ENCODE measurements at places on chromosomes 3 and 15.

DNA sequence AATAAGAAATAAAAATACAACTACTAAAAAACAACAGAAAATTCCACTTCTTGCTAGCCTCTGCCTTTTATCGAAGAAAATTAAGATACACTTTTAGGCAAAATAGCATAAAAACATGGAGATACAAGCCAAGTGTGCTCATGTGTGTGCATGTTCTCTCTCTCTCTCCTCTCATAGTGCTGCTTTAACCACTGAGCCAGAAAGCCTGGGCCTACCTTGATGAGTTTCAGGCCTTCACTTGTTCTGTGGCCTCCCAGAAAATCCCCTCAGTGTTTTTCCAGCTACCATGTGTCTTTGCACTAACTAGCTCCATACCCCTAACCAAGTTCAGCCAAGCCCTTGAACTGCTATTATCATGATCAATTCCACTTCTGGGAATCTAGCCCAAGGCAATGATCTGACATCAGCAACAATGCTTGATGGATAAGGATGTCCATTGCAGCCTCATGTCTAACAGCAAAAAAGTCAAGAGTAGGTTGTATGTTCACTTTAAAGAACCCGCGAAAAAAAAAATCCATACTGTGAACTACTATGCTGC is 18.1 kb downstream of the CYP11A1 start:
- DNase-seq, result no peak

DNA sequence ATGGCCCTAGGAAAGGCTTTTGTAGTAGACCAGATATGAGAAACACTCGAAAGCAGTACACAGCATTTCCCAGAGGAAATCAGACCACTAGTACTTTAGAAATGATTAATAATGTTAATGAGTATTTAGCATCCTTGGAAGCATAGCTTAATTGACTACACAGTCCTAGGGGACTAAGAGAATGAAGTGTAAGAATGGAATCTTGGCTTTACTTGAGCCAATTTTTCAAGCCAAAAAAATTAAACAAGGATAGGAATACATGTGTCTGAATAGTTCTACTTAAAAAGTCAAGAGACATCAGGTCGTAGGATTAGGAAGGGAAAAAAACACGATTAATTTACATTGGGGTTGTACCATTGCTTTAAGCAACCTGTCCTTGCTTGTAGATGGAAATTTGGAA is 38.2 kb downstream of the DPPA2 start:
- DNase-seq, result no peak

- no peak for DNase-seq
These were observed 70.9 kb downstream of the GMPS start for GRCh38 chr3:155941354-155941753.

GRCh38 chr15:58332676-58333400 is 99.0 kb upstream of the LIPC start:
- no peak for DNase-seq

GRCh38 chr3:120369037-120369467 is 19.9 kb upstream of the LRRC58 start:
- DNase-seq, result no peak

- no peak for DNase-seq
These were observed 217.3 kb downstream of the TBC1D2B start for GRCh38 chr15:77860071-77860691.

Data from NCI-H187 (cell line).